NB4 (cell line): ENCODE measurements at places on chromosomes 2 and 18.

GRCh38 chr18:73023975-73024374 lies 156.2 kb upstream of the NETO1 start:
- DNase-seq: no peak

DNA sequence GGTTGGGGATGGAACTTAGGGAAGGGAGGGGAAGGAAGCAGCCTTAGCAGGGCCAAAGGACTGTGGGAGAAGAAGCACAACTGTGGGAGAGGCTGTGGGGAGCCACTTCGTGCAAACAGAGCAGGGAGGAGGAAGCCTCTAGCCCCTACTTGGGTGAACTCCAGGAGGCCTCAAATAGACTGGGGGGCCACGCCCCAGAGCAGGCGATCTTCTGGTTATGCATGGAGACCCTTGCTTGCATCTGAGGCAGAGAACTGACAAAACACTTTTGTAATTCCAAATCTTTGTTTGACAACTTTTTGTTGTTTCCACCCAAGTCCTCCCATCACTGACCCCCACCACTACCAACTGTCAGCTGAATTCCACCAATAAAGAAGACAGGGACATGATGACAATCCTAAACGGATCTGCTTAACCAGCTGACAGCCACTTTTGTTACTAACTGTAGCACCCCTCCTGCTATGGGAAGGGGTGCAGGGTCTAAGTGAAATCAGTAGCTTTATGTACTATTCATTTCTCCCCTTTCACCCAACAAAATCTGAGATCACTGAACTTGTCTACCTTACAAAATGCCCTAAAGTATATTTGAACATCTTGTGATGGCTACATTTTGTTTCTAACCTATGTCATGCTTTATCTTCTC lies 80.5 kb upstream of the CPO start:
- DNase-seq: no peak

GRCh38 chr2:128233790-128234395 lies 84.8 kb downstream of the HS6ST1 start:
- no peak for DNase-seq

GRCh38 chr2:49913025-49913424 lies 758.7 kb upstream of the FSHR start:
- DNase-seq: no peak

DNA sequence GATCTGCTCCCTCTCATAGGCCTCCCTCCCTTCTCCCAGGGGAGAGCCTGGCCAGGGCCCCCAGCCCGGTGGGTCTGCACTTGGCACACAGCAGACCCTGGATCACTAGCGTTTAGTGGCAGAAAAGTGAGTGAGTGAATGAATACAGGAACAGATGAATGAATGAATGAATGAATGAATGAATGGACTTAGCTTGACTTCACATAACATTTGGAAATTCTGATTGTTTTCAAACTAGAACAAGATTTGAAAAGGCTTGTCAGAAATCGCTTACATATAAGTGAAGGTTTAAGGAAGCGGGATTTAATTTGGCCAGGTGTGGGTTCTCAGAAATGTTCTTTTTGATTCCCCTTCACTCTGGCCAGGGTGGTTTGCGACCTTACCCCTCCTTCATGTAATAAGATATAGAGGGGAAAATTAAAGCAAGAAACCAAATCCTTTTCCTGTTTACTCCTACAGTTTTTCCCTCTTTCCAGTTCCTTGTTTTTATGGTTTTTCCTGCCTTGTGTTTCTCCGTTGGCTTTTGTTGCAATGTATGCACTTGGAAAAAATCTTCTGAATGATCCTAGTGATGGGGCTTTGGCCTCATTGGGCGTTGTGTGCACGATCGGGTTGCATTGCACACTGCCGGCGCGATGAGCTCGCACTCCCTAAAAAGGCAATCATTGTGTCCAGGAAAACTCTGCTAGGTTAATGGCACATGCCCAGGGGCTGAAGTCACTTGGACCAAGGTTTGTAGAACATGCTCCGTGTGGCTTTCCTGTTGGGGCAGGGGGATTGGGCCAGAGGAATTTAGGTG lies 16.4 kb downstream of the LRRFIP1 start:
- DNase-seq: no peak

GRCh38 chr18:3340015-3340681 lies 78.2 kb downstream of the MYL12B start:
- peak; percentile 46 for DNase-seq

- DNase-seq: no peak
Measured at GRCh38 chr2:177535958-177536504, 143.5 kb downstream of the AGPS start.

DNA sequence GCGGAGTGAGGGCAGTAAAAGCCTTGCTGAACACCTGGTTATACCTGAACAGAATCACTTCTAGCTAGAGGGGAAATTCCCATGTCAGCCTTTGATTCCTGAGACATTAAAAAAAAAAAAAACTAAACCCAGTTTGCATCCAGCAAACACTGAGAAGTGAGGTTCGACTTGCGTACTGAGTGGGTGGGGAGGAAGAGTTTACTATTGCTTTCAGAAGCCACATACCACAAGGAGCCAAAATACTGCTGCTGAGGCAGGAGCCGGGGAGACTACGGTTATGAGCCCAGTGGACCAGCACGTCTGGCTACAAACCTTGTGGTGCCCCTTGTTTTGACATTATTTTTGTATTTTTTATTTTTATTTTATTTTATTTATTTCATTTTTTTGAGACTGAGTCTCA lies 2.7 kb downstream of the COLEC11 start:
- no peak for DNase-seq

- DNase-seq: no peak
Measured at GRCh38 chr2:138036522-138036921, 72.2 kb downstream of the HNMT start.

- no peak for DNase-seq
Measured at GRCh38 chr2:209091056-209091455, 332.8 kb upstream of the MAP2 start.

GRCh38 chr2:216430811-216431530 lies 18.7 kb downstream of the SMARCAL1 start:
- no peak for DNase-seq

- peak; percentile 79 for DNase-seq
Measured at GRCh38 chr18:49447810-49448745, 12.4 kb downstream of the DYM start.
